ENCODE measurements at places on chromosomes 6 and 20.

- no peak for DNase-seq
Measured at GRCh38 chr20:63232235-63233060, 3.3 kb upstream of the BIRC7 start.

DNA sequence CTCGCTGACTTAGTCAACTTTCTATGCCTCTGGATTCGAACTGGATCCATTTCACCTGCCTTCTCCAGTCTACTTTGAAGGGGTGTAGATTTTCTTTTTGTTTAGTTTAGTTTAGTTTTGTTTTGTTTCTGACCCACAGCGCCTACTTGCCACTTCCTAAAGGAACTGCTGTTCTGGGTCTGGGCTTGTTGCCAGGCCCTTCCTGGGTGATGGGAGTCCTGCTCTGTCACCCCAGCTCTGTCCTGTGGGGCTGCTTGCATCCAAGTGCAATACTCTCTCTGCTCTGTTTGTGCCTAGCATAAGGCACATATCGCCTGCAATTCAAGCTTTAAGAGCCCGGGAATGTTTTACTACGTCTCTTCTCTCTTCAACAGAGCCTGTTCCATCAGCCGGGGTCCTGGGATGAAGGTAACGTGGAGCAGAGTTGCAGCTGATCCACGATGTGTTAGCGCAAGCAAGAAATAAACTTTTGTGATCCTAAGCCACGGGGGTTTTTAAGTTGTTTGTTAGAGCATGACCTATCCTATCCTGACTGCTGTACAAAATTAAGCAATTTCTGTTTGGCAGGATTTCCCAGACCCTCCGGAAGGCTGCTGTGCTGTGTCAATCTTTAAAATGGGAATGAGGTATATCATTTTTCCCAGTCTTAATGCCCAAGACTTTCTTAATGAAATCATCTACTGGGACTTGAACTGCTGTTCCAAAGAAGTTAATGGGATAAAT is 30.9 kb upstream of the TAGAP start:
- DNase-seq = no peak

DNA sequence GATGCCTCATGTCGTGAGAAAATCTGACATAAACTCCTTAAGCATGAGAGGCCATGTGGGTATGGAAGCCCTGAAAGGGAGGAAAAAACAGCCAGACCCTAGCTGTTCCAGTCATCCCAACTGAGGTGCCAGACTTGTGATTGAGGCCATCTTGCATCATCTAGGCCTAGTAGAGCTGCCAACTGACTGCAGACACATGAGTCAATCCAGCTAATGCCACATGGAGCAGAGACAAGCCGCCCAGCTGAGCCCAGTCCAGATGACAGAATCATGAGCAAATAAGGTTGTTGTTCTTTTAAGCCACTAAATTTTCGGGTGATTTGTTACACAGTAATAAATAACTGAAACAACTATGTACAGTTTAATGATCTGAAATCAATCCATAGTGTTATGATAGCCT is 680.9 kb downstream of the MAFB start:
- DNase-seq = no peak

DNA sequence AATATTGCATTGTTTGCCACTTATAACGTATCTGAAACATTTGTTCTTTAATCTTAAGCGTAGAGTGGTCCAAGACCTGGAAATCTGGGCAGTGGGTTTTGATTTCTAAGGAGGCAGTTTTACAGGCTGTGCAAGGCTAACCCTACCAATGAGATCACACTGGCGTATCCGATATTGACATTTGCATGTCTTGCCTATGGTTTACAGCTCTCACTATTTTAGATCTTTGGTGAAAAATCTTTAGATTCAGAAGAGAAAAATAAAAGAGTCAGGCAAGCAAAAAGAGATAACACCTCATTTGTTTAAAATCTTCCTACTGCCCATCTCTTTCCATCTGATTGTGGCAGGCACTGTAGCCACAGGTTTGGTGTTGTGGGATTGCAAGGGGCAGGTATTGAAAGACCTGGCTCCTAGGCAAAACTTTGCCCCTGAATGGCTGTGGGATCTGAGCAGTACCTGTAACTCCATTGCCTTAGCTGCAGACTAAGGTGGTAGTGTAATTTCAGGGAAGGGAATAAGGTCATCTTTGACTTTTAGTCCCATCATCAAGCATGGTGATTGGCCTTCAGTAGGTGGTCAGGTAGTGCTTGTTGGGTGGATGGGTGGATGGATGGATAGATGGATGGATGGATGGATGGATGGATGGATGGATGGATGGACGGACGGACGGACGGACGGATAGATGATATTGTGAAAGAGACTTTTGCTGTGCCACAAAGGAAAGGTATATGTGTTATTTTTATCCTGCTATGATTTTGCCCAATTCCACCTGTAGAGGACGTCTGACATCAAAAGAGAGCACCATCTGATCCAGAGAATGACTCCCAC is 1.9 kb downstream of the TNFAIP3 start:
- no peak for DNase-seq

DNA sequence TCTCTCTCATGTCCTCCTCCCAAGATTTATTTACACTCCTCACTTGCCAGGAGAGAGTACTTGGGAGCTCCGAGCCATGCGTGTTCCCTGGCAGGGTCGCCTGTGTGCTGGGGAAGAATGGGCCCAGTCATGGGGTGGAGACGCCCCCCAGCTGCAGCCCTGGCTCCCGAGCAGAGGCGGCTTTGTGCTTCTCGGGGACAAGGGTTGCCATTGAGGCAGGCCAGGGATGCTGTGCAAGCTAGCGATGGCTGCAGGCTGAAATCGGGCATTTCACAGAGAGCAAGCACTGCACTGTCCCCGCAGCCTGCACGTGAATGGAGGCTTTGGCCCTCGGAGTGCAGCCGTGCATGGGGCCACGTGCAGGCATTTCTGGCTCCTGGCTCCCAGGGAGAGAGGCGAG is 23.8 kb downstream of the PHACTR3 start:
- DNase-seq = no peak

DNA sequence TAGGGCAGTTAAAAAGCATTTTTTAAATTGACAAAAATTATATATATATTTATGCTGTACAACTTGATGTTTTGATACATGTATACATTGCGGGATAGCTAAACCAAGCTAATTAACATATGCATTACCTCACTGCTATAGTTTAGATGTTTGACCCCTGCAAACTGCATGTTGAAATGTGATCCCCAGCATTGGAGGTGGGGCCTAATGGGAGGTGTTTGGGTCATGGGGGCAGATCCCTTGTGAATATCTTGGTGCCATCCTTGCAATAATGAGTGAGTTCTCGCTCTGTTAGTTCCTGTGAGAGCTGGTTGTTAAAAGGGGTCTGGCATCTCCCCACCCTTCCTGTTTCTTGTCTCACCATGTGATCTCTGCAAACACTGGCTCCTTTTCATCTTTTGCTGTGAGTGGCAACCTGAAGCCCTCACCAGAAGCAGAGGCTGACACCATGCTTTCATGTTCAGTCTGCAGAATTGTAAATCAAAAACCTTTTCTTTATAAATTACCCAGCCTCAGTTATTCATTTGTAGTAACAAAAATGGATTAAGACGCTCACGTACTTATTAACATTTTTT is 111.8 kb downstream of the MCHR2 start:
- no peak for DNase-seq

DNA sequence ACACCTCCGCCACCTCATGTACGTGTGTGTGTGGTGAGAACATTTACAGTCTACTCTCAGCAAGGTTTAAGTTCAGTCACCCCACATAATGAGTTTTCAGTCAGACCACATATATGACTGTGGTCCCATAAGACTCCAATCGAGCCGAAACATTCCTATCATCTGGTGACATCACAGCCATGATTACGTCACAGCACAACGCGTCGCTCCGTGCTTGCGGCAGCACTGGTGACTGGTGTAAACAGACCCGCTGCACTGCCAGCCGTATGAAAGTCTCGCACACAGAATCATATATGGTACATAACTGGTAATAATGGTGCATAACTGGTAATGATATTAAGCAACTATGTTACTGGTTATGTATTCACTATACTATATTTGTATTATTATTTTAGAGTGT is 150.7 kb downstream of the DLL1 start:
- DNase-seq = no peak

DNA sequence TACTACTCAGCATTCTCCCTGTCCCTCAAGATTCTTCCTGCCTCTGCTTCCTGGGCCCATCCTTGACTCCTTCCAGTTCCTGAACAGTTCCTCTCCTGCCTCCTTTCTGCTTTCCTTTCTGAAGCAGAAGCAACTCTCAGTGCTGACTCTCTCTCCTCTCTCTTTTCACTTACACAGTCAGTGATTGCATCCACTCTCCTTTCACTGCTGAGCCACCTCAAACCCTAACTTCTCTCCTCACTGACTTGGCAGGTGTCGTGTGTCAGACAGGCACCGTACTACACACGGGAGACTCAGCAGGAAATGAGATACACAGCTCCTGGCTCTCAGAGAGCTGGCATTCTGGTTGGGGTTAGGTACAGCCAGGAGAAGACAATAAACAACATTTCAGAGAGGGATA is 5.6 kb downstream of the ABHD16A start:
- no peak for DNase-seq

DNA sequence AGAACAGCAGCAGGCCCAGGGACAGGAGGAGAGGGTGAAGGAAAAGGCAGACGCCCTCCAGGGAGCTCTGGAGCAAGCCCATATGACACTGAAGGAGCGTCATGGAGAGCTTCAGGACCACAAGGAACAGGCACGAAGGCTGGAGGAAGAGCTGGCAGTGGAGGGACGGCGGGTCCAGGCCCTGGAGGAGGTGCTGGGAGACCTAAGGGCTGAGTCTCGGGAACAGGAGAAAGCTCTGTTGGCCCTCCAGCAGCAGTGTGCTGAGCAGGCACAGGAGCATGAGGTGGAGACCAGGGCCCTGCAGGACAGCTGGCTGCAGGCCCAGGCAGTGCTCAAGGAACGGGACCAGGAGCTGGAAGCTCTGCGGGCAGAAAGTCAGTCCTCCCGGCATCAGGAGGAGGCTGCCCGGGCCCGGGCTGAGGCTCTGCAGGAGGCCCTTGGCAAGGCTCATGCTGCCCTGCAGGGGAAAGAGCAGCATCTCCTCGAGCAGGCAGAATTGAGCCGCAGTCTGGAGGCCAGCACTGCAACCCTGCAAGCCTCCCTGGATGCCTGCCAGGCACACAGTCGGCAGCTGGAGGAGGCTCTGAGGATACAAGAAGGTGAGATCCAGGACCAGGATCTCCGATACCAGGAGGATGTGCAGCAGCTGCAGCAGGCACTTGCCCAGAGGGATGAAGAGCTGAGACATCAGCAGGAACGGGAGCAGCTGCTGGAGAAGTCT is 25.5 kb downstream of the C20orf173 start:
- DNase-seq = no peak

GRCh38 chr20:35263532-35264341 is 14.2 kb downstream of the MMP24OS start:
- DNase-seq = no peak

DNA sequence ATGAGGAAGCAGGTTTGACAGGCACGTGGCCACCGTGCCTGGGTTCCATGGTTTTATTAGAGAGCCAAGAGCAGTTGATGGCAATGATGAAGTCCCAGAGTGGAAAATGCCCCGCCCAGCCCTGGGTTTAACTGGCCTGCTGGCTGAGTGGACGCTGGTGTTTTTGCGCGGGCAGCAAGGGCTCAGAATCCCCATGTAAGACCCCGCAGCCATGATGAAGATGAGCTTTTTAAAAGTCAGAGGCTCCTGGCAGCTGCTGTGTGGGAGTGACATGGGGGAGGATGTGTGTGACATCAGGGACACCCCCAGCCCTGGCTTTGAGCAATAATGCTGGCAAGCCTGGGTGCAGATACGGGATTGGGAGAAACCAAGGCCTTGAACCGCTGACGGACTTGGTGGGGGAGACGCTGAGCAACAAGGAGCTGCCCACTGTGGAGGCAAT is 33.0 kb upstream of the SLCO4A1 start:
- no peak for DNase-seq

DNA sequence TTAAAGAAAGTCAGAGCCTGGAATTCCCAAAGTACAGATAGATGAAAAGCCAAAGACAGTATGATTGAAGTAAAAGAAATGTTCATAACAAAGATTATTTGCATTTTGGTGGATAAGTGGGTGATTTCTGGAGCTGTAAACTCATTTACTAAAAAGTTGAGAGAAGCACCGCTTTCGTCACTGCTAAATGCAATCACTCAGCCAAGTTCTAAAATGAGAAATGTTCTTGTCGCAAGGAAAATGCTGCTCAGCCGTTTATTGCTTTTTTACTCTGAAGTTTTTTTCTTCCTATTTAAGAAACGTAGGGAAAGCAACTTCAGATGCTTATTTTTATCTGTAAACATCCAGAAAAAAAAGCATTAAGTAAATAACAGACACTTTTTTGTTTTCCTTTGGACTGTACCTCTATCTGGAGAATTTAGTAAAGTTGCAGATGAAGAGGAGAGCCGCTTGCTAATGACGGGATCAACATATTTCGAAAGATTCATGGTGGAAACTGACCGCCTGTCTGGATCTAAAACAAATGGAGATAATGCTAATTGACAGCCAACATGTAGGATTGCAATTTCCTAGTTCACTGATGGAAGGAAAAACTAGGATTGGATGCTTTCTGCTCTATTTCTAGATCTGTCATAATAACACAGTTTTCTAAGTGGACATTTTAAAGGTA is 93.8 kb upstream of the BCLAF1 start:
- no peak for DNase-seq

GRCh38 chr6:3361312-3362037 is 95.4 kb downstream of the SLC22A23 start:
- DNase-seq = no peak

GRCh38 chr6:47502920-47503319 is 25.3 kb downstream of the CD2AP start:
- no peak for DNase-seq

DNA sequence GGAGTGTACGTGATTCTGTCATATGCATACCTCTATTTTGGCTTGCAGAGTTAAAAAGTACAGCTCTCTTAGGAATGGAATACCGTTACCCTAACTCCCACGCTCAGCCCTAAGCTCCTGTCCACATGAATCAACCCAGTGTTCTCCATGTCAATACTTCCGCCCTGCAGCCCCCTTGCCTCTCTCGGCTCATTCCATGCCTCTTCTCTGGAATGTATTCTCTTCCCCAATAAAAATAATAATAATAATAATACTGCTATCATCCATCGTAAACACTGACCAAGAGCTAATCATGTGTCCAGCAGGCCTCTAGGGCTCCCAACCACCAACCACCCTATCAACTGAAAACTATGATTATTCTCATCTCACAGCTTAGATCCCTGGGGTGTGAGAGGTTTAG is 100.6 kb downstream of the PREX1 start:
- DNase-seq = no peak

DNA sequence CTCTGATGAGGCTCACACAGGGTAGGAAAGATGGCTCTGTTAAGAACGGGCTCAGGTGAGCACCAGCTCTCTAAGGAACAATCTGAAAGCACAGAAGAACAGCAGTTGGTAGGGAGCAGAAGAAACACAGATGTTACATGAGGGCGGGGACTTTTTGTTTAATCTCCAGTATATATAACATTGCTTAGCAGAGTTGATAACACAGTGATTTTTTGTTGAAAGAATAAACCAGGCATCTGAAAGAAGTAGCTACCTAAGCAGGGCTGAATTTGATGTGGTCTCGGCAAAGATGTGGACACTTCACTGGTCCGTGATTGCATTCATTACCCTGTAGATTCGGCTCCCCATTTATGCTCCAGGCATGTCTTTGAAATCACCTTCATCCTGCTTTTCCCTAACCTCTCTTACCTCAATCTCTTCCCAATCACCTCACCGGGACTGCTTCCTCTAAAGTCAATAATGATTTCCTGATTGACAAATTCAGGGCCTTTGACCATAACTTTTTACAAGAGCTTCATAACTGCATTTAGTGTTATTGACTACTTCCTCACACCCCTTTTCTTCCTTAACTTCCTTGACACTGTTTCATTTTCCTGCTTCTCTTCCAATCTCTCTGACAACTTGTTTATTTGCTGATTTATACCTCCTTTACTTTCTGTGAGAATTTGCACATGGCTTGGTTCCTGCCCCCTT is 34.4 kb downstream of the SAMD3 start:
- no peak for DNase-seq

GRCh38 chr6:5471637-5472398 is 210.5 kb downstream of the FARS2 start:
- DNase-seq = no peak

All from KG1 (cell line).